ENCODE measurements at places on chromosomes 3 and 15.

GRCh38 chr15:80854104-80854503, 74.9 kb downstream of the CEMIP start:
- DNase-seq = no peak

- DNase-seq = no peak
These were observed 210.1 kb upstream of the ARHGEF26 start for GRCh38 chr3:153911116-153911515.

GRCh38 chr15:39392469-39393047, 188.3 kb upstream of the THBS1 start:
- DNase-seq = no peak

GRCh38 chr3:21551019-21551418, 200.0 kb downstream of the ZNF385D start:
- DNase-seq = no peak

GRCh38 chr3:50427217-50427616, 67.9 kb upstream of the TMEM115 start:
- DNase-seq = no peak

- no peak for DNase-seq
These were observed 3.6 kb downstream of the CXCR6 start for GRCh38 chr3:45946875-45947274.

DNA sequence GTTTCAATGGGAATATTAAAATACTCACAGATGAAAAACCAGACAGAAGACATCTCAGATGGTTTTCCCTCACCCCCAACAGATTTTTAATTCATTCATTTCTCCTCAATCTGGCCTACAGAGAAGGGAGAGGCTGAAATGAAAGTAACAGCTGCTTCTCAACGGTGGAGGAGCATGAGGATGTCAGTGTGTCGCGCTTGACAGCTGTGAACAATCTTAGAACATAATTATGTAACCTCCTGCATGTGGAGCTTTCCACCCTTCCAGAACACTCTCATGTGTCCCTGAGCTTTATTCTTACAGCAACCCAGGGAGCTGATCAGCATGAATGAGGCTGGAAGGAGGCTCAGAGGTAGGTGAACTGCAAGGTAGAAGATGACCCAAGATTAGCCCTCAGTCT, 52.7 kb downstream of the MB21D2 start:
- DNase-seq = no peak

GRCh38 chr15:88661041-88661700, 22.4 kb downstream of the ISG20 start:
- DNase-seq = no peak

- DNase-seq = no peak
These were observed 295.6 kb downstream of the ZBBX start for GRCh38 chr3:167084545-167084944.

DNA sequence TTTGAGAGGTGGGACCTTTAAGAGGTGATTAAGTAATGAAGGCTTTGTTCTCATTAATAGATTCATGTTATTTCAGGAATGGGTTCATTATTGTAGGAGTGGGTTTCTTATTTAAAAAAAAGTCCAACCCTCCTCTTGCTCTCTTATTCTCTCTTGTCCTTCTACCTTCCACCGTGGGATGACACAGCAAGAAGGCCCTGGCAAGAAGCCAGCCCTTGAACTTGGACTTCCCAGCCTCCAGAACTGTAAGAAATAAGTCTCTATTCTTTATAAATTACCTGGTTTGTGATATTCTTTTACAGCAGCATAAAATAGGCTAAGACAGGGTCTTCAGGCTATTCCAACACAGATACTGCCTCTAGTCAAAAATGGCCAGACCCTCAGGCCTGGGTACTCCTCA, 62.2 kb downstream of the MYLK start:
- no peak for DNase-seq

DNA sequence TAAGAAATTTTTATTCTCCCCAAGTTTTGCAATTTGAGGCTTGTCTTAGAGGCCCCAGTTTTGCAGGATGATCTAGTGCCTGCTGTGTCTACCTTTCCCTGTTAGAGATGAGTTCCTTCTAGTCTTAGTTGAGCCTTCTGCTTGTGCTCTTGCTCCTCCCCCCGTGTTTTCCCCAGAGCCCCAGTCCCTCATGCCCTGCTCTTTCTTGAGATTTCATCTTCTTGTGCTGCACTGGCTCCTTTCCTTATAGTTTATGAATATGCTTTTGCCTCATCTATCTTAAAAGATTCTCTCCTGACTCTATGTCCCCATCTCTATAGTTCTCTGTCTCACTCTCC, 4.7 kb downstream of the GAP43 start:
- no peak for DNase-seq

GRCh38 chr3:46574243-46574646, 8.1 kb upstream of the LRRC2 start:
- DNase-seq = no peak

DNA sequence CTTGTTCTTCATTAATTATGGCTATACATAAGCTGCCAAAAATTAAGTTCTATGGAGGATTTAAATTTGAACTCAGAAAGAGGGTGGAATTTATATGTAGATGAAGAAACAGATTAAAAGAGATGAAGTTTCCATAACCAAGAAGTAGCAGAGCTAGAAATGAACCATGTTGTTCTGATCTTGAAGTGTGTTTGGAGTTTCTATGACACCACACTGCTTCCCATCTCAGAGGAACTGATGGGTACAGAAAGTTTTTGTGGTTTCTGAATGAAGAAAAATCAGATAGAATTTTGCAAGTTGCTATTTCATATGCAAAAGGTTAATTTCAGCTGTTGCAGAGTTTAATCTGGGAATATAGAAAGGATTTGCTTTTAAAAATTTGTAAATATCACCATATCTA, 710.3 kb downstream of the PDCD6IP start:
- no peak for DNase-seq

DNA sequence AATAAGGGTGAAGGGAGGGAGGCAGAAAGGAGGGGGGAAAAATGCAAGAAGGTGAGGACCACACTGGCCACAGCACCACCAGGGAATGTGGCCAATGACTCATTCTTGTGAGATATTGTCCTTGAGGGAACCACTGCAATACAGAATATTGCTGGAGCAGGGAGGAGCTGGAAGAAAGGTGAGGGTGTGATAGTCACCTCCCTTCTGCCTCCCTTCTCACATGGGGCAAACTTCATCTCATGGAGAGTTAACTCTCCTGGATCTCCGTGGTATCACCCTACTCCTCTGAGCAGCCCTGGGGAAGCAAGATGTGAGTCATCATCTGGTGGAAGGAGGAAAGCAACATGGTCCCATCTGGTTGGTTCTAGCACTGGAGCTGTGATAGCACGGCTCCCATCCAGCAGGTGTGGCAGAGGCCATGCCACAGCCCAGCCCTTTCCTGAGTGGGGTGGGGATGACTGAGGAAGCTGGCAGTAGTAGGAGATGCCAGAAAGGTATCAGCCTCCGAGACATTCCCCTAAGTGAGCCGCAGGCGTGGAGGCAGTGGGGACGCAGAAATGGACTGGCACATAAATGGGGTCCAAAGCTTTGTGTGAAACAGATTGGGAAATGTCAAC, 115.9 kb upstream of the LPP start:
- DNase-seq = no peak

DNA sequence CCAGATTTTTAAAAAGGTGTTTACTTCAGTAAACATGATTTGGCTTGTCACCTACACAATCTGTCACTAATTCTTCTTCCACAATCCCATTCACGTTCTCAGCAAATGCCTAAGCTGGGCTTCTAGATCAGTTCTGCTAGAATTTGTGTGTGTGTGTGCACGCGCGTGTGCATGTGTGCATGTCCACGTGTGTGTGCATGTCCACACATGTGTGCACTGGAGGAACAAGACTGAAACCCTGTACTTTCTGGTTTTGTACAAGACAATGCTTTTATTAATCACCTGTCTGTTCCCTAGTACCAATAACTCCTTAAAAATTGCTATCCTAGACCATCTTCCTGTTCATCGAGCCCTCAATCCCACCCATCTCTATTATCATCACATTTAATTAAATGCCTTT, 229.2 kb downstream of the KCNMB2 start:
- no peak for DNase-seq

DNA sequence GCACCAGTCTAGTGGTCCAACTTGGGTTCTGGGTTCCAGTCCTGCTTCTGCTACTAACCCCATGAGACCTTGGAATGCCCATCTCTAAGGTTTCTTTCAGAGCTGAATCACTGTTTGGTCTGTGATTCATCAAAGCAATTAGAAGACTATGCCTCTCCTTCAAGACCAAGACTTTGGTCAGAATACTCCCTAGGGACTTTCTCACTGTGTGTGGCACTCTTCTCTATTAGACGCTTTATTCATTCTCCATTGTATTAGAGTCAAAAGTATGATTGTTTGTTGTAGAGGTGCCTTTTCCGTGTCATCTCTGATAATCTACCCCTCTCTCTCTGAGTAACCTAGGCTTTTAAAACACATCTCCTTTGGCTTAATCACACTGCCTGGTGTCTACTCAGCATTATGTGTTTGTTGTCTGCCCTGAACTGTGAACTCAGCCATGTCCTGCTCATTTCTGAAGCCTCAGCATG, 90.5 kb downstream of the LPP start:
- DNase-seq = no peak

All from AG04450 (cell line).